ENCODE measurements at places on chromosomes 4 and X.
A peak's percentile ranks its signal among the peaks of the same experiment; 100 is the strongest.

- DNase-seq = no peak
Observed at GRCh38 chr4:147059064-147059731, 113.5 kb upstream of the TTC29 start.

- DNase-seq = no peak
Observed at GRCh38 chrX:7073336-7073735, 74.2 kb upstream of the STS start.

DNA sequence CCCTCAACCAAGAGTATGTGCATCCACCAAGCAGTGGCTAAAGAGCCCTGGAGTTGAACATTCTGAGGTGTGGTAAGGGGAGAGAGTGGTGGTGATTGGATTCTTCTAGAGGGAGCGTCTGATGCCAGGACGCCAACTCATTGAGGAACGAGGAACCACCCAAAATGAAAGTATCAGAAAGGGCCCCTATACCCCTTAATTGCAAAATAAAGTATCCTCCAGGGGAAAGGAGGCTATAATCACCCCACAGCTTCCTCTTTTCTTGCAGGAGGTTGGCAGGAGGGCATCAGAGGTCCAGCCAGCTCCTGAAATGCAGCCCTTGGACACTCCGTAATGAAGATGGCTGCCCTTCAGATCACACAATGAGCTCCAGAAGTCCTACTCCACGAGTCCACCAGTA lies 5.3 kb upstream of the KIAA1210 start:
- DNase-seq = no peak

- no peak for DNase-seq
Observed at GRCh38 chr4:10534820-10535219, 77.6 kb upstream of the ZNF518B start.

GRCh38 chr4:106032851-106033286 lies 137.6 kb downstream of the NPNT start:
- DNase-seq = no peak

GRCh38 chrX:46262304-46262703 lies 282.9 kb downstream of the ZNF674 start:
- no peak for DNase-seq

GRCh38 chr4:138189206-138189605 lies 52.9 kb downstream of the SLC7A11 start:
- DNase-seq = no peak

- no peak for DNase-seq
Observed at GRCh38 chrX:150587585-150588503, 19.4 kb downstream of the MTM1 start.

DNA sequence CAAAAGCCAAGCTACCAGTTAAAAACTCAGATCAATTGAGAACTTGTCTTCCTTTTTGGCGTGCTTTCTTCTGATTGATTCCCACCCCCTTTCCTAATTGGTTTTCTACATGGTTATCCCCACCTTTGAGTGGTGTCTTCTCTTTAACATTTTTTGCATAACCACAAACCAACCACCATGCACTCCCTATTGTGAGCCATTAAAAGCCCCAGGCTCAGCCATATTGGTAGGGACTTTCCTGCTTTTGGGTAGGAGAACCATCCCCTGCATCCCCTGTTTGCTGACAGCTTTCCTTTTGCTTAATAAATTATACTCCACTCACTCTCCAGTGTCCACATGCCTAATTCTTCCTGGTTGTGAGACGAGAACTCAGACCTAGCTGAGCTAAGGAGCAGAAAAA lies 1651.4 kb upstream of the IGFBP7 start:
- no peak for DNase-seq

- DNase-seq = no peak
Observed at GRCh38 chrX:104621781-104622180, 55.8 kb downstream of the IL1RAPL2 start.

- DNase-seq = peak; percentile 84
Observed at GRCh38 chrX:134807039-134807729, 148.9 kb upstream of the PLAC1 start.

- no peak for DNase-seq
Observed at GRCh38 chrX:38929966-38930421, 128.7 kb downstream of the MID1IP1 start.

- DNase-seq = no peak
Observed at GRCh38 chr4:26468283-26468949, 21.9 kb downstream of the CCKAR start.

- DNase-seq = no peak
Observed at GRCh38 chrX:22351966-22352365, 79.3 kb downstream of the CBLL2 start.

GRCh38 chr4:102642631-102643298 lies 118.0 kb downstream of the MANBA start:
- no peak for DNase-seq

DNA sequence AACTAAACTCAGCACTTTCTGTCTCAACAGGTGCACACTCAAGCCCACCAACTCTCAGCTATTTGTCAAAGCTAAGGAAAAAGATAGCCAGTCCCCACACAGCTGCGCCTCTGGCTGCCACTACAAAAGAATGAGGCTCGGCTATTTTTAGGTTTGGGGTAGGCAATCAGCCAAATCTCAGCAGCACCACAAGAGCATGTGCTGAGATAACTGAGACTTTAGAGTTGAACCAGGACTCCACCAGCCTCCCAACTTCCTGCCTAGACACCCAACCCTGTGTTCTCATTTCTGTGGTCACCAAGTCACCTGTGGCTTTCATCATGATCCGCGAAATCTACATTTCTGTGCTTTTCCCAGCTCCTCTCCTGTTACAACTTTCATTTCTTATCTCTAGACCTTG lies 28.0 kb downstream of the DMD start:
- DNase-seq = no peak

DNA sequence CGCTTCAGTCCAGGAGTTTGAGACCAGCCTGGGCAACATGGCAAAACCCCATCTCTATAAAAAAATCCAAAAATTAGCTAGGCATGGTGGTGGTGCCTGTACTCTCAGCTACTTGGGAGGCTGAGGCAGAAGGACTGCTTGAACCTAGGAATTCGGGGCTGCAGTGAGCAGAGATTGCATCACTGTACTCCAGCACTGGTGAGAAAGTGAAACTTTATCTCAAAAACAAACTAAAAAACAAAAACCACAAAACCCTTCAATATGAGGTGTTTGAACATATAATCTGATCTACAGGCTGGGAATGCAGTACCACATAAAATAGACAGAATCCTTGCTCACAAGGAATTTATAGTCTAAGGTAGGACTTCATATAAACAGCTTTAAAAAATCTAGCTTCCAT lies 103.9 kb downstream of the PDS5A start:
- DNase-seq = no peak

DNA sequence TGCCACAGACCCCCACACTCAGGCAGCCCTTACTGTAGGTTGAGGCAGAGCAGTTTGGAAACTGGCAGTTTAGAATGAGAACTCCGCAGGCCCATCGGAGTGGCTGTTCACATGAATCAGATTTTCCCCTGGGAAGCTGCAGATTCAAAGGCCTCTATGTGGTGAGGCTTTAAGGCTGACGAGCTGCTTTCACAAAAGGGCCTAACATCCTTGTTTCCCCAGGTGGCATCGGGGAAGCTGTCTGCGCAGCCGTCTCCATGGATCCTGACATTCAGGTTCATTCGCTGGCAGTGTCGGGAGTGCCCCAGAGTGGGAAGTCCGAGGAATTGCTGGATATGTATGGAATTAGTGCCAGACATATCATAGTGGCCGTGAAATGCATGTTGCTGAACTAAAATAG lies 33.7 kb downstream of the TKTL1 start:
- DNase-seq = no peak

GRCh38 chrX:18220786-18221185 lies at the start of gene BEND2:
BEND2 (minus strand) TSS chrX:18220886; CDS start chrX:18220750, 136 bp downstream.
- DNase-seq = no peak

- no peak for DNase-seq
Observed at GRCh38 chrX:23559975-23560374, 107.3 kb upstream of the PRDX4 start.

DNA sequence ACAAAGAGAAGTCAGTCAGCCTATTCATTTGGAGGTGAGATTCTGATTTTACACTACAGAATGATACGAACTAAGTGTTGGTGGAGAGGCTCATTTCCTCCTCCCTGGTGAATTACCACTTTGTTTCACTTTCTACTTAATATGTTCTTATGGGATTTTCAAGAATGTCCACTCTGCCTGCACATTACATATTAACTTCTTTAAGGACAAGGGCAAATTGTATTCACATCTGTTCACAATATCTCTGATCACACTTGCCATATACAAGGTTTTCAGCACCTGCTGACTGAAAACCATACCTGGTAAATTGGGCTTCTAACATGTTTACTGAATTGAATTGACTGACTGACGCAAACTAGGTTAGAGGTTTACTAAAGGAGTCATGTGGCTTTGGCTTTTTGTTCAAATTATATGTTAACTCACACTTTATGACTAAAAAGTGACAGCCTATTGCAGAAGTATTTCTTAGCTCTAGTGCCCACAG lies 188.4 kb upstream of the MBNL3 start:
- no peak for DNase-seq

DNA sequence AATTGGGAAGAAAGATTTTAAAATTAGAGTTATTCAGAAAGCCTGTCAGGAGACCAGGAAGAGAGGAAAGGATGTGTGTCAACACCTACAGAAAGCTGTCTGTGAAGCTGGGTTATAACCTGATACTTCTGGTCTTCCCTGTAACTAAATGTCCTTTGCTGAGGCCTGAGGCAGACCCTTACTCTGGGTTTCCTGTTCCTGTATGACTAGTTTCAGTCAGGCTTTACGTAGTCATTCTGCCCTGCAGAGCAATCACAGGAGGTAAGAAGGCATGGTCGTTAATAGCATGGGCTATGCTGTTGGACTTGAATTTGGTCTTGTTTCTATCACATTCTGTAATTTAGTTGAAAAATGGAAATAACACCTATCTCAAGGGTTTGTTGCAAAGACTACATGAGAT lies 110.5 kb upstream of the IGFBP7 start:
- no peak for DNase-seq

- no peak for DNase-seq
Observed at GRCh38 chrX:94914235-94914634, 1240.2 kb downstream of the FAM133A start.

DNA sequence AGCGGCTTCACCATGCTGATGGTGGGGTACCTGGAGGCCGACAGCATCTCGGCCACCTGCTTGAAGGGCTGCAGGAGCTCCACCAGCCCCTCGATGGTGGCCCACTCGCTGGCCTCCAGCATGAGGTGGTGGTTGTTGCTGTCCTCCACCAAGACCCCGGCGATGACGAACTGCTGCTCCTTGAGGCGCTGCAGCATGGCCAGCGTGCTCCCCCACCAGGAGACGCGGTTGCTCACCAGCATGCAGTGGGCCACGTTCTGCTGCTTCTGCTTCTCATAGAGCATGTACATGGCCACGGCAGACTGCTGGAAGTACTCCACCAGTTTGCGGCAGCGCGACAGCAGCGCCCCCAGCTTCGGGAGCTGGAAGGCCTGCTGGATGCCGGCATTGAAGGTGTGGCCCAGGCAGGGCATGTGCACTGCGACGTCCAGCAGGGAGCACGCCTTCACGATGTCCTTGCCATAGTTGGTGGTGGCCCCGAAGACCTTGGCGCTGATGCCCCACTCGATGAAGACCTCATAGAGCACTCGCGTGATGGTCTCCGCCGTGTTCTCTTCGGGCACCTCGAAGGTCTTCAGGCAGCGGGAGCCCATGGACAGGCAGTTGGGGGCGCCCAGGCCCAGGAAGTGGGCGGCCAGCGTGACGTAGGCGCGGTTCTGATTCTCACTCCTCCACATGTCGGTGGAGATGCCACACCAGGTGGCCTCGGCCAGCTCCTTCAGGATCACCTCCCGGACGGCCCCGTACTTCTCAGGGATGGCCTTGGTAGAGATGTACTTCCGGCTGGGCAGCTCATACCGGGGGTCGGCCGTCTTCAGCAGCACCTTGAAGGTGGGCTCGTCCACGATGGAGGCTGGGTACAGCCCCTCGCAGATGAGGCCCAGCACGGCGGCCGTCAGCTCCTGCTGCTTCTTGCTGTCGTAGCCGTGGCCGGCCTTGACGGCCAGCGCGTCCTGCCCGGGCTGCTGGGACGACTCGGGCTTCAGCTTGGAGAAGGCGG lies 11.0 kb downstream of the DHRSX start:
- no peak for DNase-seq

DNA sequence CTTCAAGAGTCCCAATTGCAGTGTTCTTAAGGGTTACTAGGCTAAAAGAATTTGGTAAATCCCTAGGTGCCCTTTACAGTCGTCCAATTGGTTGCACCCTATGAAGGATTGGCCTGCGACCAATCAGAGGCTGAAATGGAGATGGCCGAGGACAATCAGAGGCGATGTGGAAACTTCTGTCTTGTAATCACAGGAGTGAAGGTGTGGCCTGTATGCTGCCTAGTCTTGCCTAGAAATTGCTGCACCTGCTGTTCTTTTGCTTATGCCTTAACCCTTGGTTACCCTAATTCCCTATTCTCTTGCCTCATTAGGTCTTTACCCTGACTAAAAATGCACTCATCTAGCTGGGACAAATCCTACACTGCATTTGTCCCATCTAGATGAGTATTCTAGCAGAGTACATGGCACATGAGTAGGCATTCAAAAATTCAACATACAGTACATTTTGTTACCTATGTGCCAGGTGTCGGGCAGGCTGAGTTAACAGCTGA lies 1.0 kb upstream of the DCK start:
- DNase-seq = no peak

- DNase-seq = no peak
Observed at GRCh38 chr4:23268072-23268771, 575.5 kb downstream of the GBA3 start.

DNA sequence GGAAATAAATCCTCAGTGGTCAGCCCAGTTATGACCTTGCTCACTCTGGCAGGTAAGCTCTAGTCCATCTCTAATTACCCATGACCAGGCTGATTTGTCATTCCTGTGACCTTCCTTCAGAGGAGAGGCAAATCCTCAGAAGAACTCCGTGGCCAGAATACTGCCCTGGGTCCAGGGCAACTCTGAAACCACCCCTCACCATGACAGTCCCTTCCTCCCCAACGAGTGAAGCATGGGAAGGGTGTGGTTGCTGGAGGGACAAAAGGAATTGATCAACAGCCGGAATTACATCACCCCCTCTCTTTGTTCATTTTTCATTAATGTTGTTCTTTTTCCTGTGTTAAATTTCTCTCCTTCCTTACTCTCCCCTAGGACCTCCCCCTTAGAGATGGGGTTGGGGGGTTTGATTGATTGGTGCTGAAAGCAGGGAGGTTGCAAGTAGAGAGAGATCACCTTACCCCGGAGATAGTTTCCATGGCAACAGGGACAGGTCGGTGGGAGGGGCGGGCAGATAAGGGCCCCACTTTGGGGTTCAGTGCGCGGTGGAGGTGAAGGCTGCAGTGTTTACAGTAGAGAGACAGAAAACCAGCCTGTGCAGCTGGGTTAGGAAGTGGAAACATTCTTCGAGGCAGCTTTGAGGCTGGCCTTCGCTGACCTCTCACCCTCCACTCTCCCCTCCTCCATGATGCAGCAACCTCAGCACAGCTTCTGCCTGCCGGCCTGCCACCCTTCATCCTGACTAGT lies 647.4 kb downstream of the BCOR start:
- no peak for DNase-seq

GRCh38 chr4:23788460-23788859 lies 101.4 kb downstream of the PPARGC1A start:
- DNase-seq = no peak

All from GM12864 (cell line).